ENCODE measurements at places on chromosomes 12 and 14.

GRCh38 chr12:38919191-38919590 is 13.8 kb upstream of the CPNE8 start:
- no peak for DNase-seq

GRCh38 chr14:61923348-61923747 is 161.1 kb downstream of the SNAPC1 start:
- DNase-seq: no peak

DNA sequence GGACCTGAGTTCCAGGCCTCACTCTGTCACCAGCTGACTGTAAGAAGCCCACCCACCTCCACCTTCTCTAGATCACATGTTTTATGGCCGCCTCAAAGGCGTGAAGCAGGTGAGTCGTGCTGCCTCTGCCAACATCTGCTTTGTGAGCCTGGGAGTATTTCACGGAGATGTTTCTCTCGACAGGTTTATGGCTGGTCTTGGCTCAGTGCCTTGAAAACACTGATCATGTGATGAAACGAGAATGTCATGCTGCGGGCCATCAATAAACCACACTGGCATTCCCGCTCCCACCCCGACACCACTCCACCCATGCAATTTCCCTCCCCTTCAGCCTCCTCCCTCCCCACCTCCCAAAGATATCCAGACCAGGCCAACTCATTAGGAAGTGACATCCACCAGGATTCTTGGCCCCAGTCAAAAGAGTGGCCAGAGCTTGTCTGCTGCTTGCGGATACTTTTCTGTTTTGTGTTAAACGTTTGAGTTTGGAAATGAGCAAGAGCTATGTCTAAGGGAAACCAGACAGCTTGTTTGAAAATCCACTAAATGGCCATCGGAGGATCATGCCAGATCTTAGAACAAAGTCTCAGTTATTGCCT is 53.8 kb upstream of the NTF3 start:
- no peak for DNase-seq

DNA sequence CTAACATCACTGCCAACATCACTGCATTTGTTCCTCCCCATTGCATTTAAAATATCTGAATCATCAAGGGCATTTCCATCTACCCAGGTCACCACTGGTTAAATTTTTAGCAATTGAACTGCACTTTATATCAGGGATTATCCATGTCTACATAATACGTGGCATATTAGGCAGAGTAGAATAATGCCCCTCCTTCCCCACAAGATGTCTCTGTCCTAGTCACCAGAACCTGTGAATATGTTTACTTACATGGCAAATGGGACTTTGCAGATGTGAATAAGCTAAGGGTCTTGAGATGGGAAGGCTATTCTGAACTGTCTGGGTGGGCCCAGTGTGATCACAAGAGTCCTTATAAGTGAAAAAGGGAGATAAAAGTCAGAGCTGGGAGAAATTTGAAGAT is 181.7 kb upstream of the ARID2 start:
- DNase-seq: no peak

GRCh38 chr14:80116157-80116556 is 95.1 kb downstream of the DIO2 start:
- no peak for DNase-seq

GRCh38 chr14:21768116-21768874 is 94.7 kb upstream of the OR4E1 start:
- no peak for DNase-seq

DNA sequence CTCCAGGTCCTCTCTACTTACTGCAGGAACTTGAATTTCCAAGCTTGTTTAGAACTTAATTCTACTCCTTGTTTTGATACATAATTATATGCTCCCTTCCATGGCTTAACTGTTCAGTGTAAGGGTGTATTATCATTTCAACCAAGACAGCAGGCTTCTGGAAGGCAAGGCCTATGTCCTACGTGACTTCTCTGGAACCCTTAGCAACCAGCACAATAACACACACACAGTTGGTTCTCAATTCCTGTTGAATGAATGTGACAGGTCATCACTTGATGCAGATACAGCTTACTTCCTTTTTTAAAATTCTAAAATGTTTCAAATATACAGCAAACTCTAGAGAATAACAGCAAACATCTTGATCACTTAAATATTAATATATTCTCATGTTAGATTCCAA is 77.7 kb upstream of the COCH start:
- no peak for DNase-seq

DNA sequence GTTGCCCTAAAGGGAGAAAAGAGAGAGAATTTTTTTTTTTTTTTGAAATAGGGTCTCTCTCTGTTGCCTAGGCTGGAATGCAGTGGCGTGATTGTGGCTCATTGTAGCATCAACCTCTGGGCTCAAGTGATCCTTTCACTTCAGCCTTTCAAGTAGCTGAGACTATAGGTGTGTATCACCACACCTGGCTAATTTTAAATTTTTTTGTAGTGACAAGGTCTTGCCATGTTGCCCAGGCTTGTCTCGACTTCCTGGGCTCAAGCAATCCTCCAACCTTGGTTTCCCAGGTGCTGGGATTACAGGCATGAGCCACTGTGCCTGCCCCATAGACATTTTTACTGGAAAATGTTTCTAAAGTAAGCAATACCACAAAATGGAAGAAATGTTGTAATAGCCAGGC is 36.8 kb downstream of the YARS2 start:
- DNase-seq: no peak

GRCh38 chr12:91562476-91562875 is 379.9 kb upstream of the DCN start:
- no peak for DNase-seq

DNA sequence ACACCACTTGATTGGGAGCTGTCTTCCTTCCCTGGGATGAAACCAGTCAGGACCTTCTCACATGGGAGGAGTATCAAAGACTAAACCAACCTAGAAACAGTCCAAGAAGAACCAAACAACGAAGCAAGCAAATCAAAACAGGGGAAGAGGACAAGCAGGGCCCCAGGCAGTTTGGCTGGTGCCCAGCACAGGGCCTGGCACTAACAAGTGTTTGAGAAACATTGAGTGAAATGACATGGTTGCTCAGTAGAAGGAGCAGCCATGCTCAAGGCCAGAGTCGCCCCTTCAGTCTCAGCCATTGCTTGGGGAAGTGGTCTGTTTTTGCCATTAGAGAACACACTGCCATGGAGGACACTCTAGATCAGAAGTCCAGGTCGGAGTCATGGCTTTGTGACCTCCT is 323.1 kb downstream of the CACNA1C start:
- no peak for DNase-seq
